SHP77 (cell line): ENCODE measurements at places on chromosomes 1 and 21.

GRCh38 chr1:103084181-103084580 lies 24.1 kb downstream of the COL11A1 start:
- no peak for DNase-seq

DNA sequence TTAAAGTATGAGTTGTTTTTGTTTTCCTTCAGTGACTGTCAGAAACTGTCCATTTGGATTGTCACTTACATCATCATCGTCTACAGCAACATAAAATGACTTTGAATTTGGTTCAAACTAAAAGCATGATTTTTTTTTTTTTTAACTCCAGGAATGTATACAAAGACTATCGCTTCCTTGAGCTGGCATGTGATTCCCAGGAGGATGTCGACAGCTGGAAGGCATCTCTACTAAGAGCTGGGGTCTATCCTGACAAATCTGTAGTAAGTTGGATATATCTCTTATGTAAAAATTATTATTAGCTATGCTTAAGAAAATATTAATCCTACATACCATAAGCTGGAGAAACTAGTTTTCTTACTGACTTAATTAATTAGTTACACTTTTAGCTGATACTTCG lies 111.9 kb upstream of the C1orf105 start:
- DNase-seq, result no peak

- no peak for DNase-seq
Measured at GRCh38 chr1:24379733-24380315, 33.8 kb downstream of the STPG1 start.

DNA sequence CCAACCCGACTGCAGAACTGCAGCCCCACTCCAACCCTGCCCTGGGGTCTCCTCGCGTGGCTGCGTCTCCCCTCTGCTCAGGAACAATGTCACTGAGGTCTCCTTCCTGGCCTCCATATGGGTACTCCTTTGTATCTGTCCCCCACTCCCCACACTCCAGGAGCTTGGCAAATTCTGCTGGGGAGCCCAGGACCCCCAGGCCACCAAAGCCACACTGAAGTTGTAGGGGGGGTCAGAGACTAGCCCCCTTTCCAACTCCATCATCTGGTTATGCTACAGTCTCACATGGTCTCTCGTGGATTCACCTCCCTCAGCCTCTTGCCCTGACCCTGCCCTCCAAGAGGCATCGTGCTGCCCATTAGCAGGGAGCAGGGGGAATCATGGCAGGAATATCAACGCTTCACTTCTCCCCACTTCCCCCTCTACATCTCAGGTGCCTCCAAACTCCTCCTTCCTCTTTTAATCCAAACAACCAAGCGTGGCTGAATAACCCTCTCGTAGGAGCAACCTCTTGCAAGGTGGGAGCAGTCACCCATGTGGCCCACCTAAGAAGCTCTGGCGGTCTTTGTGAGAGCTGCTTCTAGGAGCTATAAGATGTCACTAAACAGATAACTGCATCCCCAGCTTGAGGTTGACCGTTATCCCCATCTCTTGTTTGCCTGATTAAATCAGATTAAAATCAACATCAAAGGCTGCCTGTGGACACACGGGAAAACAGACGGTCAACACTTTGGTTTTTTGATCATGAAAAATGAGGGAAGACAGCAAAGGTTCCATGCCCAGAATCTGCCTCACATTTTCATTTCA lies 86.4 kb downstream of the MIS18A start:
- DNase-seq, result no peak

- peak; percentile 16 for DNase-seq
Measured at GRCh38 chr1:206606867-206607266, 5.4 kb downstream of the EIF2D start.

GRCh38 chr1:165683848-165684485 lies 14.4 kb downstream of the ALDH9A1 start:
- no peak for DNase-seq

GRCh38 chr1:64097859-64098258 lies 105.6 kb upstream of the UBE2U start:
- no peak for DNase-seq

- DNase-seq, result no peak
Measured at GRCh38 chr1:74812180-74812541, 79.2 kb downstream of the TYW3 start.

GRCh38 chr1:11578004-11578403 lies 76.2 kb downstream of the FBXO2 start:
- DNase-seq, result no peak

DNA sequence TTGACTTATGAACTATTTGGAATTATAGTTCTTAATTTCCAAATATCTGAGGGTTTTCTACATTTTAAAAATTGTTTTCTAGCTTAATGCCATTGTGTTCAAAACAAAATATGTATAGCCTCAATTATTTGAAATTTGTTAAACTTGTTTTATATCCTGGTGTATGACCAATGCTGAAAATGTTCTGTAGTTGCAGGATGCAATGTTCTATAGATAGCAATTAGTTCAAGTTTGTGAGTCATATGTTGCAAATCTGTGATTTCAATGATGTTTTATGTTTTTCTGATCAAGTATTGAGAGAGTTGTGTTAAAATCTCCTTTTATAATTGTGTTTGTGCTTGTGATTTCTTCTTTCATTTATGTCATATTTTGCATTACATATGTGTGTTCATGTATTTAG lies 517.5 kb downstream of the ADGRL2 start:
- no peak for DNase-seq

GRCh38 chr1:216750031-216750627 lies 26.9 kb upstream of the ESRRG start:
- DNase-seq, result peak; percentile 49
